GM23248 (cell line): ENCODE measurements at places on chromosomes 5 and 9.
A peak's percentile ranks its signal among the peaks of the same experiment; 100 is the strongest.

DNA sequence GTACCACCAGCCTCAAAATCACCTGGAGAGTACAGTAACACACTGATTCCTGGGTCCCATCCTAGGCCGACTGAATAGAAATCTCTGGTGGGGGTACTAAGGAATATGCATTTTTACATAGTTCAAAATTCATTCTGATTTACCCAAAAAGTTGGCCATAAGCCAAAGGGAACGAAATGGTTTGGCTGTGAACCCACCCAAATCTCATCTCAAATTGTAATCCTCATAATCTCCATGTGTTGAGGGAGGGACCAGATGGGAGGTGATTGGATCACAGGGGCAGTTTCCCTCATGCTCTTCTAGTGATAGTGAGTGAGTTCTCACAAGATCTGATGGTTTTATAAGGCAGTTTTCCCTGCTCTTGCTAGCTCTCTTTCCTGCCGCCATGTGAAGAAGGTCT, 31.1 kb downstream of the MEGF9 start:
- no peak overlapping the region for H3K27ac ChIP-seq
- DNase-seq = no peak
- H3K4me3 ChIP-seq = no peak overlapping the region
- H3K4me1 ChIP-seq = peaks cover 13% of the 10 kb centered on the region

DNA sequence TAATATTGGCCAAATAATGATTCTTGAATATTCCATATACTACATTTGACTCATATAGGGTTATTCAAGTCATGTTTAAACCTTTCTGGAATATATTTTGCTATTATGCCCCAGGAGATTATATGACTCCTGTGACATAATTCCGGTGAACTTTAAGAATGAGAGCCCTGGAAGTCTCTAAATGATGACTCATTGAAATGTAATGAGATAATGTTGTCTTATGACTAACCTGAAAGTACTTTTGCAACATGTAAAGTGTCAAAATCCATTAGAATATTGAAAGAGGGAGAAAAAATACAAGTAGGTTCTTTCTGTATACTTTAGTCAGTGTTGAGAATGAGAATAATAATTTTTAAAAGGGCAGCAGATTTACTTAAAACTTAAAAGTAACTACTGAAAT, 830.4 kb downstream of the MAT2B start:
- no peaks in the 10 kb centered on the region for H3K27me3 ChIP-seq
- no peaks in the 10 kb centered on the region for H3K4me1 ChIP-seq
- H3K36me3 ChIP-seq = no peaks in the 10 kb centered on the region
- H3K27ac ChIP-seq = no peak overlapping the region
- DNase-seq = peak; percentile 46

DNA sequence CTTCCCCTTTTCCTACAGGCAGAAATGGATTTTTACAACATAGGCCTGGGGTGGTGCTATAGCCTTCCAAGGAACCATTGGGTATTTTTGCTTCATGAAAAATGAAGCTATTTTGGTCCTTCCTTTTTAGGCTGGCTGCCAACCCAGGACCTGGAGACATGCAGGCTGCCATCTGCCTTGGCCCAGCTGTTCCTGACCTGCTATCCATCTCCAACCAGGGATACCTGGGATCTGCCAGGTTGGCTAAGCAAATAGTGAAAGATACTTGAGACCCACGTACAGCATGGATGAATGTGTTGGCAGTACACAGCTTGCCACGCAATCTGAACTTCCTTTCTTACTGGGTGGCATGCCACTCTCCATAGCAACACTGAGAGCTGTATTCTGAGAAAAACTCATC, 31.1 kb downstream of the MRPS27 start:
- DNase-seq = no peak
- H3K4me1 ChIP-seq = no peaks in the 10 kb centered on the region
- no peaks in the 10 kb centered on the region for H3K27me3 ChIP-seq
- H3K27ac ChIP-seq = no peak overlapping the region

GRCh38 chr9:125431741-125432271, 170.2 kb downstream of the GAPVD1 start:
- H3K27ac ChIP-seq = no peak overlapping the region
- no peak overlapping the region for H3K4me3 ChIP-seq
- no peaks in the 10 kb centered on the region for H3K36me3 ChIP-seq
- DNase-seq = no peak
- no peaks in the 10 kb centered on the region for H3K4me1 ChIP-seq
- no peaks in the 10 kb centered on the region for H3K27me3 ChIP-seq

DNA sequence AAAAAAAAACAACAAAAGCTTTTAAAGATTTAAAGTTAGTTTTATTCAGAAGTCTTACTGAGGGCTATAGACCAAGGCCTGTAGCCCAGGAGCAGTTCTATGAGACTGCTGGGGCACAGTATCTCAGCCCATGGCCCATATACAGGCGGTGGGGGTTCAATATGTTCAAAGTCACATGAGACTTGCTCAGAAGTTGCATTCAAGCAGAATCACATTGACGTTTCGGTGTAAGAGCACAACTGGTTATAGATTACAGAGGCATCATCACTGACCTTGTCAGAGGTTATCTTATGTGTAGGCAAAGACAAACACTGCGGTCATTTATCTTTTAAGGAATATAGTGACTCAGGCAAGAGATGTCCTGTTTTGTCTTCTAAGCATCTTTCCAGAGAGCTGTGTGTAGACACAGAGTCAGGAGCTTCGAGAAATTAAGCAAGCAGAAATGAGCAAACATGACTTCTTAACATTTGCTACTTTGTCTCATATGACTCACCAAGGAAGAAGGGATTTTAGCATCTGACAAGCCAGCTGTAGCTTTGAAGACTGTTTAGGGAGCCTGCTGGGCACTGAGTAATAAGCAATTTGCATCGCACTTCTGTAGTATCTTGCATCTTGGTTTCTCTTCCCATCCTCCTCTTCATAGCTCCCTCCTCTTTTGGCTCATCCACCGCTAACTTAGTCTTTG, 12.9 kb upstream of the F2RL1 start:
- H3K4me3 ChIP-seq = 0 out of 2 replicates have a peak overlapping the region, but pooled peaks have one; percentile 34
- no peaks in the 10 kb centered on the region for H3K27me3 ChIP-seq
- peak; percentile 97 for DNase-seq
- peaks cover 32% of the 10 kb centered on the region for H3K4me1 ChIP-seq
- no peaks in the 10 kb centered on the region for H3K36me3 ChIP-seq
- H3K27ac ChIP-seq = peak overlapping the region; percentile 71

DNA sequence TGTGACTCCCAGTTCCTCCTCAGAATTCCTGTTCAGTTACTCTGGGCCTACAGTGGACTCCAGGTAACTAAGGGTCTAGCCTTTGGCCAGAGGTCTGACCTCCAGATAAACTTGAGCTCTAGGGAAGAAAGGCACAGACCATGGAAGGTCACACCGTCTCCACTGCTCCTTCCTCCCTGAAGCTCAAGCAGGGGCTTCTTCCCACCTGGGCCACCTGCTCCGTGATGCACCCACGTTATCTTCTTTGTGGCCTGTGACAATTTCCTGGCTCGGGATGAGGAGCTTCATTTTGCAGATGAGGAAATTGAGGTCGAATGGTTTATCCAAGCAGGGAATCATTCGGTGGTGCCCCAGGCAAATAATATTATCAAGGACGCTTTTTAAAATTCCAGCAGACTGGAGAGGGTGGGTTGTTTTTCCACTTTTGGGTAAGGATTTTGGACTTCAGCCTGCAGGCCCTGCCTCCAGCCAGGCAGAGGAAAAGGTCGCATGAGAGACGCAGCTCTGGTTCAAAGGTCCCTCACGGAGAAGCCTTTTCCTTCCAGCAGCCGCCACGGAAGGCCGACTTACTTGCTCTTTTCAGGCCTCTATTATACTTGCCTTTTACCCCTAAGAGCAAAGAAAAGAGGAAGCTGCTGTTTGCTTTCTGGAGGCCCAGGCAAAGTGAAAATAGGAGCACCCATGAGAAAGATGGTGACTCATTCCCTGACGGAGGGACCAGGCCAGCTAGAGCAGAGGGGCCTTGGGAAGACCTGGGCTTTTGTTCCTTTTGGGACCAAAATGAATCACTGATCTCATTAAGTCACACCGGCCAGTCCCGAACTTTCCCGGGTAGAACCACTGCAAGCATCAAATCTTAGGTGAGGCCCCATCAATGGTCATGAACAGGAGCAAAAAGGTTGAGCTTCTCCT, 22.8 kb upstream of the DUSP1 start:
- peaks cover 59% of the 10 kb centered on the region for H3K4me1 ChIP-seq
- H3K27me3 ChIP-seq = no peaks in the 10 kb centered on the region
- DNase-seq = peak; percentile 70
- peak overlapping the region; percentile 82 for H3K27ac ChIP-seq
- H3K36me3 ChIP-seq = no peaks in the 10 kb centered on the region
- no peak overlapping the region for H3K4me3 ChIP-seq

GRCh38 chr9:122126331-122127261, 33.0 kb downstream of the NDUFA8 start:
- peak overlapping the region; percentile 68 for H3K4me3 ChIP-seq
- peak; percentile 76 for DNase-seq
- no peaks in the 10 kb centered on the region for H3K27me3 ChIP-seq
- H3K4me1 ChIP-seq = peaks cover 12% of the 10 kb centered on the region
- H3K36me3 ChIP-seq = no peaks in the 10 kb centered on the region

GRCh38 chr5:181191526-181192336, 13.3 kb downstream of the TRIM7 start:
- peak overlapping the region; percentile 77 for H3K27ac ChIP-seq
- DNase-seq = peak; percentile 98
- H3K27me3 ChIP-seq = no peaks in the 10 kb centered on the region
- H3K4me1 ChIP-seq = no peaks in the 10 kb centered on the region
- no peaks in the 10 kb centered on the region for H3K36me3 ChIP-seq
- H3K4me3 ChIP-seq = peak overlapping the region; percentile 87

DNA sequence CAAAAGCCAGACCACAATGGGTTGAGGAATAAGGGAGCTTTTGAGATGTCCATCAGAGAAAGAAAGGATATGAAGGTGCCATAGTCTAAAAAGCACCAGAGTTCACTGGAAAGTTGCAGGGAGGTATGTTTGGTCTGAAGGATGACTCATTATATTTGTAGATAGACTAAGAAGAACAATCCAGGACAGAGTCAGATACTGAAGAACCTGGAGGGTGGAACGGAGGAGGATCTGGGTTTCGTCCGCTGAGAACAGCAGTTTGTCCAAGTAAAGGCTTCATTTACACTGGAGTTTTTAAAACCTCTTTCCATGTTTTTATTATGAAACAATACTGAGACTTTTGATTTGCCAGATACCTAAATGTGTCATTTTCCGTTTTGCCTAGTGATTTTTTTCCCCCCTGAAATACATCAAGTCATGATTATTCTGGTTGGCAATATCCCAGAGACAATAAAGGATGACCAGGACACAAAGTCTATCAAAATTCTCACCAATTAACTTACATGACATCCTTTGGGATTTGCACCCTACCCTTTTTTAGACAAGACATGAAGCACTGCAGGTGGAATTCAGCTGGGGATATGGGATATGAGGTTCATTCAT, 219.9 kb downstream of the MLLT3 start:
- no peaks in the 10 kb centered on the region for H3K4me1 ChIP-seq
- no peak overlapping the region for H3K4me3 ChIP-seq
- DNase-seq = no peak
- H3K27ac ChIP-seq = no peak overlapping the region

GRCh38 chr9:74493512-74493911, 3.6 kb upstream of the RORB start:
- H3K27ac ChIP-seq = no peak overlapping the region
- no peak for DNase-seq
- H3K4me3 ChIP-seq = no peak overlapping the region
- no peaks in the 10 kb centered on the region for H3K4me1 ChIP-seq

GRCh38 chr5:162107591-162107990, 40.0 kb downstream of the GABRG2 start:
- no peak overlapping the region for H3K27ac ChIP-seq
- no peaks in the 10 kb centered on the region for H3K36me3 ChIP-seq
- no peaks in the 10 kb centered on the region for H3K27me3 ChIP-seq
- DNase-seq = no peak
- H3K4me3 ChIP-seq = no peak overlapping the region
- H3K4me1 ChIP-seq = no peaks in the 10 kb centered on the region

GRCh38 chr9:1071730-1072129, 21.6 kb downstream of the DMRT2 start:
- H3K4me3 ChIP-seq = no peak overlapping the region
- no peaks in the 10 kb centered on the region for H3K27me3 ChIP-seq
- H3K36me3 ChIP-seq = no peaks in the 10 kb centered on the region
- no peak for DNase-seq

- H3K27me3 ChIP-seq = no peaks in the 10 kb centered on the region
- H3K36me3 ChIP-seq = 0 out of 2 replicates have a peak, but pooled peaks cover 4% of the 10 kb centered on the region
- peak overlapping the region; percentile 82 for H3K4me3 ChIP-seq
- H3K4me1 ChIP-seq = peaks cover 48% of the 10 kb centered on the region
- H3K27ac ChIP-seq = peak overlapping the region; percentile 98
Observed at GRCh38 chr5:72955143-72955767, 586 bp upstream of the FCHO2 start.

- H3K27me3 ChIP-seq = no peaks in the 10 kb centered on the region
- H3K36me3 ChIP-seq = no peaks in the 10 kb centered on the region
- no peak for DNase-seq
- H3K4me3 ChIP-seq = no peak overlapping the region
- H3K4me1 ChIP-seq = 0 out of 2 replicates have a peak, but pooled peaks cover 8% of the 10 kb centered on the region
Observed at GRCh38 chr5:176644878-176645670, 2.2 kb upstream of the TSPAN17 start.

- H3K27ac ChIP-seq = no peak overlapping the region
- H3K27me3 ChIP-seq = peaks cover 13% of the 10 kb centered on the region; the same call in 1 of the 2 replicates
- no peak overlapping the region for H3K4me3 ChIP-seq
Observed at GRCh38 chr5:111013011-111013410, 58.5 kb upstream of the TSLP start.

DNA sequence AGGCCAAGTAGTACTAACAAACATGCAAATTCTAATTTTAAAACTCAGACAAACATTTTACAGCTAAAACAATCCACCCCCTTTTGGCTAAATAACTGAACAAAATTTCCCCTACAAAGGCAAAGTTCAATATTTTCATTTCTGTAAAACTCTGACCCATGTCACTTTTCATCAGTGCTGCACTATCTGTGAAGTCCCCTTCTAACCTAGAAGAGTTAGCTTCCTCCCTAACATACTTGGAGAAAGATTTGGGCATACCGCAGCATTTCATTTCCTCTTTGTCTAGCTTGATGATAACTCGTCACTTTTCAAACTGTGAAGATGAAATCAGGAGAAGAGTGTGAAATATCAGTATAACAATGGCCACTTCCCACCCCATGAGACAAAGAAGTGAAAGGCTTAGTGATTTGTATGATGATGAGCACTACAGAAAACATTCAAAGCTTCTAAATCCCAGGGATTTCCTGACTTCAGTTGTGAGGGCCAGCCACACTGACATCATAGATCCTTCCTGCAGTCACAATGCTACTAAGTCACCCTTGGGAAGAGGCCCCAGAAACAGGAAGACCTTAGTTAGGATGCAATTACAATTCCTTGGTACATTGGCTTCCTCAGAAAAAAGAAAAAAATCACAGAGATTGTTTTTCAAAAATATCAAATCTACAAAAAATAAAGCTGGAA, at the start of gene FAM81B:
FAM81B (plus strand) TSS at position 555 of the 681 bp plus-strand sequence; CDS start at position 579, 24 bp downstream.
- no peak within 1 kb of the TSS for H3K4me3 ChIP-seq
- no peaks in the 10 kb centered on the region; the same call in 1 of the 2 replicates for H3K27me3 ChIP-seq
- DNase-seq = peak; percentile 16

DNA sequence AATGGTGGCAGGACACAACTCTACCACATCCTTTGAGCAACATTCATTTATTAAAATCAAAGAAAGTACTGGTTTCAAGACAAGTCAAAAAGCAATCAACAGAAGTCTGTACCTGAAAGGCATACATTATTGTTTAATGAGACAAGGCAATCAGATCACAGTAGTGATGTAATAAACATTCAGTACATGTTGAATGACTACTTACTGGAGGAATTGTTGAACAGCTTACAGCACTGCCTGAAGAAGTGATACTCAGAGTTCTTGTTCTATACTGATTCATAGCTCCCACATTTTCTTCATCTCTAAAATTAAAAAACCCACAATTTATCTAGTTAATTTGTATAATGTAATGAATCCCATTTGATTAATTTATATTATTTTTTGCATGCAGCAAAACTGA, 18.2 kb downstream of the RIOK2 start:
- H3K27ac ChIP-seq = peak overlapping the region; percentile 43
- no peaks in the 10 kb centered on the region for H3K27me3 ChIP-seq
- peak; percentile 73 for DNase-seq
